GM23248 (cell line): ENCODE measurements at places on chromosomes 5 and 9. TPM values are rescaled to one million over a fixed set of nuclear protein-coding genes. Genes with fewer than 3 reads are reported as not detected.

DNA sequence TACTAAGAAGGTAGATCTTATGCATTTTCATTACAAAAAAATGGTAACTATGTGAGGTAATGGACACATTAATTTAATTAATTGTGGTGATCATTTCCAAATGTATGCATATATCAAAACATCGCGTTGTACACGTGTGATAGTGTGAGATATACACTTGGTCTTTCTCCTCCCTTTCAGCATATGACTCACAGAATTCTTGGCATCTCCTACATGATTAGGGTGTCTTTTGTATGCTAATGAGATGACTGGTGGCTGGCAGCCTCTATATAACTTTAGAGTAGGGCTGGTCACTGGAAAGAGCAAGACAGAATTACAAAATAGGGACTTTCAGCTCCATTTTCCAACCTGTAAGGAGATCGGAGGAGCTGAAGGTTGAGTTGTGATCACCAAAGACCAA is 1167.6 kb downstream of the CDH12 start:
- peak; percentile 46 for DNase-seq

The KCNV2 gene
- not detected in 2 replicates for polyA plus RNA-seq

The PCDHA10 gene
- polyA plus RNA-seq = 0.13 and 0.26 TPM in 2 replicates

The SLC6A3 gene
- not detected in 2 replicates for polyA plus RNA-seq

DNA sequence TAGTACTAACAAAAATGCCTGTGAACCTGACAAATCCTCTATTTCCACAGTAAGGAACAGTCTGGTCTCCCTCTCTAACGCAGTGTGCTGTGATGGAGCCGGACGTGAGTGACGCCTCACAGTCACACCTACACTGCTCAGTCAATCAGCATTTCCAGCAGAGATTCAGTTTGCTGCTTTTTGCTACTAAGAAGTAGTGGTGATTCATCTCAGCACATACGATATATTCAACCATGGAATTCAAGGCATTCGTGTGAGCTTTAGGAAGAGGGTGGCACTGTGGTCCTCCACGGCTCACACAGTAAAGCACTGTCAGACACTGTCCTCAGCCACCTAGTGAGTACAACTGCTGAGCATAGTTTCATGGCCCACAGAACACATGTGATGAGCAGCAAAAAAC is 70.9 kb downstream of the SETX start:
- peak; percentile 45 for DNase-seq

DNA sequence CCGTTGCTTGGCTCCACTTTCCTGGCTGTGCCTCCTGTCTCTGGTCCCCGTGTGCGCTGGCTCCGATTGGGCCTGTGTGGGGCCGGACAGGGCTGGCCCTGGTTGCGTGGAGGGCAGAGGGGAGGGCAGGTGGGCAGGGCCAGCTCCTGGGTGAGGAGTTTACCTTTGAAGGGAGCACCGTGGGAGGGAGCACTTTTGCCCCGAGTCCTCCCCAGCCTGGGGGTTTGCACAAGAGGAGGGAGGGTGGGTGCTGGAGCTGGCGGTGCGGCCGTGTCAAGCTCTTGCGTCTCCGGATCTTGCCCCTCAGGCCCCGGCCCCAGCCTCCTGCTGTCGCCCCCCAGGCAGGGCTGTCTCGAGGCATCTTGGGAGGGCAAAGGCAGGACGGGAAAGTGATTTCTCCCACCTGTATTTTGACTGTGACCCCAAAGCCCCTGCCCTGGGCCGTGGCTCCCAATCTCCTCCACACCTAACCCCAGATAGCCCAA is 48.3 kb upstream of the EXOC3 start:
- no peak for DNase-seq

GRCh38 chr5:24547132-24547531 is 97.6 kb downstream of the CDH10 start:
- DNase-seq = no peak

GRCh38 chr5:72468606-72469005 is 38.6 kb downstream of the ZNF366 start:
- DNase-seq = no peak

DNA sequence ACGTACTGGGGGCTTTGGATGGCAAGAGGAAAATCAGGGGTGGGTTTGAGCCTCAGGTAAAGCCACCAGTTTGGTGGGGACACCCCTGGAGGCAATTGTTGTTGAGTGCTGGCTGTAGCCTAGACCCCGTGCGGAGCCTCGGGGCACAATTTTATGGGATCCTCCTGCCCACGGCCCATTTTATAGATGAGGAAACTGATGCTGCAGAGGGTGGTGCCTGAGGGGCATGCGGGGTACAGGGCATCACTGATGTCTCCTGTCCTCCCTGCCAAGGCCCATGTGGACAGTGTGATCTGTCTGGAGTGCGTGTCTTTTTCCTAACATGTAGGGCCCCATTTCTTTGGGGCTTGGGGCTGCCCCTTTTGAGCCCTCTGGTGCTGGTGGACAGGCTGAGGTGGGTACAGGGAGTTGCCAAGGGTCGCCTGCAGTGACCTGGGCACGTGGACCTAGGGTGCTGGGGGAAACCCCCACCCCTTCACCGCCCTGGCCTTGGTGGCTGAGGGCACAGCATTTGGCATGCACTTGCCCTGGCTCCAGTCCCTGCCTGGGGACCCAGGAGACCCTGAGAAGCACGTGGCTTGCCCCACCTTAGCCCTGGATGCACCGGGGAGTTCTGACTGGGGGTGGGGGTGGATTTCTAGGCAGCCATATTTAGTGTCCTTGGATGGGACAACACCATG is 22.1 kb downstream of the WNK2 start:
- no peak for DNase-seq

- DNase-seq = no peak
These were observed 158.3 kb downstream of the KCTD16 start for GRCh38 chr5:144328980-144329379.

- no peak for DNase-seq
These were observed 139.1 kb upstream of the FSTL4 start for GRCh38 chr5:133751421-133751820.

DNA sequence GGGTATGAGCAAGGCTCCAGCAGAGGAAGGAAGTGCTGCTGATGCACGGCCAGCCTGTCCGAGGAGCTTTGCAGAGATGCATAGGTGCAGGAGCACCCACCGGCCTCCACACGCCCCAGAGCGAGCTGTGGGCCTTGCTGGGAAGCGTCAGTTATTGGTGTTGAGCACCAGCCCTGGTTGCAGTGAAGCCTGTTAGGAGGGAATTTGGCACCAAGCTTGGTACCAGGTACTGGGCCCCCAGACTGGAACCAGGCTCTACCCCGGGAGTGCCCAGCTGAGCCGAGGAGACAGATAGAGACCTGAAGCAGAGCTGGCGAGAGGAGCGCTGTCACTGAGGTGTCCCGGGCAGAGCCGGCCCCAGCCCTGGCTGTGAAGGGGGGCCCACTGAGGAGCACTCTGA is 5.2 kb downstream of the TCF7 start:
- no peak for DNase-seq

DNA sequence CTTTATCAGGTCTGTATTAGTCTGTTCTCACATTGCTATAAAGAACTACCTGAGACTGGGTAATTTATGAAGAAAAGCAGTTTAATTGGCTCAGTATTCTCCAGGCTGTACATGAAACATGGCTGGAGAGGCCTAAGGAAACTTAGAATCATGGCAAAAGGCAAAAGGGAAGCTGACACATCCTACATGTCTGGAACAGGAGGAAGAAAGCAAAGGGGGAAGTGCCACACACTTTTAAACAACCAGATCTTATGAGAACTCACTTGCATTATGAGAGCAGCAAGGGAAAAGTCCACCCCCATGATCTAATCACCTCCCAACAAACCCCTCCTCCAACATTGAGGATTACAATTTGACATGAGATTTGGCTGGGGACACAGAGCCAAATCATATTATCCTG is 132.1 kb downstream of the PCSK1 start:
- DNase-seq = no peak
